ENCODE measurements at places on chromosomes 3 and 15.

DNA sequence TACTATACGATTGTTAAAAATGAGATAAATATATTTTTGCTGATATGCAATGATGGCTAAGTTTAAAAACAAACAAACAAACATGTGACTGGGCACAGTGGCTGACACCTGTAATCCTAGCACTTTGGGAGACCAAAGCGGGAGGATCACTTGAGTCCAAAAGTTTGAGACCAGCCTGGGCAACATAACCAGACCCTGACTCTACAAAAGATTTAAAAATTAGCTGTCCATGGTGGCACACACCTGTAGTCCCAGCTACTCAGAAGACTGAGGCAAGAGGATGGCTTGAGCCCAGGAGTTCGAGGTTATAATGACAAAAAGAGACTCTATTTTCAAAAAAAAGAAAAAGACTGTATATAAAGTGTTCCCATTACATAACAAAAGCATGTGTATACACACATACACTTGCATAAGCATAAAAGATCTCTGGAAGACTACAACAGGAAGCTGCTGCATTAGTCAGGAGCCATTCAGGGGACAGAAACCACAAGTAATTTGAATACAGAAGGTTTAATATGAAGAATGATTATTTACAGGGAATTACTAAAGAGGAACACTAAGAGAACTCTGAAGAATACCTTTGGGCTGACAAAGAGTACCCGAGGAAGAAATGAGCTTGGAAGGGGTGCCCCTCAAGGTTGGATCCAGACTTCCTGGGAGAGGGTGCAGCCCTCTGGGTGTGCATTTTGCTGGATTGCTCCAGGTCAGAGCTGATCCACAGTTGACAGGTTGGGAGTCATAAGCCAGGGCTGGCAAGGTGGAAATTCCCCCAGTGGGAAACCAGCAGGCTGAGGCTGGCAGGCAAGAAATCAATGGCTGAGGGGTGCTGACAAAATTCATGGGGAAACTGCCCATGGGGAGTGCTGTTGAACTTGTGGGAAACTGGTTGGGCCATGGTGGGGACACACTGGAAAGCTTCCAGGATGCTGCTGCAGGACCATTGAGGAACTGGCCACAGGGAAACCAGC is 9.3 kb upstream of the TM4SF18 start:
- peak; percentile 64 for DNase-seq

DNA sequence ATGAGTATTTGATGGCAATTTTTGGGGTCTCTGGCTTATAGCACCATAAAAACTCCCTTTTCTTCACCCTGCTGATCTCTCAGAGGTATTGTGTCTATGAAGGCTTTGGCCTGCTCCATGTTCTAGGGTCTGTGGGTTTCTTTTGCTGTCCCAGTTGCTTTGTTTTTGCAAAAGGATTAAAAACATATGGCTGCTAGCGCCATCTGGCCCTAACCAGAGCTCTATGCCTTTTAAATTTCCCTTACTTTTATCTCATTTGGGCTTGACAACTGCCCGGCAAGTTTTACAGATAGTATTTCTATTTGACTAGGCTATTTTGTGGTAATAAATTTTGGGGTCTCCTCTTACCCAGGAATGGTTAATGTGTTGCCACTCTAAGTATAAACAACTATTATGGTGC is 6.4 kb upstream of the GHRL start:
- no peak for DNase-seq

DNA sequence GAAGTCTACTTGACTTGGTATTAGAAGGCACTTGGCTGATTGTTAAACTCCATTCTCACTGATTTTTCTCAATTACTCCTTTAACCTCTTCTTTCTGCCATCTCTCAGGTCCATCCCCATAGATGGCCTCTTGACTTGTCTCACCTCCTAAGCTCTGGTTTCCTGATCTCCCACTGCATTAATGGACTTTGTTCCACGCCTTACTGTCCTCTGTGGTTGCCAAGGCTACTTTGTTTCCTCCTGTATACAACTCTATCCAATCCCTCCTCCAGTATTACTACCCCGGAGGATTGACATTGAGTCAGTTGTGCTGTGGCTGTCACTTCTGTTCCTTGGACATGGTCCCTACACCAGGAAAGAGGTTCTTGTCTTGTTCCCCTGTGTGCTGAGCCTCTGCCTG is 10.6 kb upstream of the GLCE start:
- DNase-seq = no peak

DNA sequence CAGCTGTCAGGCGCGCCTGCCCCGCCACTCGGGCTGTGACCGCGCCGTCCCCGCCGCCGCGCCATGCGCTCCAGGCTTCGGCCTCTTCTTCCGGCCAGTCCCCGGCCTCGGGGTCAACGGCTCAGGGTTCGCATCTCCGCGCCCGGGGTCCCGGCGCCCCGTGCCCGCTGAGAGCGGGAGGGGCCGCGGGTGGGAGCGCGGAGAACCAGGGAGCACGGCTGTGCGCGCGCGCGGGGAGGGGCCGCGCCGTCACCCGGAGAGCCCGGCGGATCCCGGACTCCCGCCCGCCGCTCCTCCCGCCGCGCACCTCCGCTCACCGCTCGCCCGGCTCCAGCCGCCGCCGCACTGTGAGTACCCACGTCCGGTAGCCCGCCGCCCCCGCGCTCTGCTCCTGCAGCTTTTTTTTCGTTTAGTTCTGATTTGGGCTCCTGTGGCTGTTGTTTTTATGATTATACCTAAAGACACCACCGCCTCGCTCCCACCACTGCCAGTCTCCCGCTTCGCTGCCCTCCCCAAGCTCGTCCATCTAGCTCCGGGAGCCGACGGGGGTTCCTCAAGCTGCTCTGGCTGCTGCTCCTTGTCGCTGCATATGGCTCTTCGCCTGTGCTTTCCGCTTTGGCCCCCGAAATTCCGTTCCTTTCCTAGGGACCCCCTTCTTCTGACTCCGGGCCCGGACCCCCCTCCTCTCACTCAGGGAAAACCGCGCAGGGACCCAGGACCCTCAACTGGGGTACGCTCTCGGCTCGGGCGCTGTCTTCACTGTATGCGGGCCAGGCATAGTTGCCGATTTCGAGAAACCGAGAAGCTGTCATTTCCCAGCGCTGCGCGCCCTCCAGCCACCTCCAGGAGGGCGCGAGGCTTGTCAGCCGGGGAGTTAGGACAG is 1.8 kb upstream of the SKOR1 start:
- no peak for DNase-seq

GRCh38 chr15:57732526-57733331 is 26.2 kb downstream of the POLR2M start:
- DNase-seq = peak; percentile 24

- peak; percentile 12 for DNase-seq
Measured at GRCh38 chr3:155494332-155494731, 200.8 kb upstream of the STRIT1 start.

Measured in hematopoietic multipotent progenitor cell (in vitro differentiated cells).